ENCODE measurements at places on chromosomes 13 and 19.

GRCh38 chr19:30163663-30164062, 208.5 kb upstream of the ZNF536 start:
- no peak for DNase-seq

GRCh38 chr19:4861147-4861546, 6.3 kb downstream of the PLIN3 start:
- DNase-seq: no peak

DNA sequence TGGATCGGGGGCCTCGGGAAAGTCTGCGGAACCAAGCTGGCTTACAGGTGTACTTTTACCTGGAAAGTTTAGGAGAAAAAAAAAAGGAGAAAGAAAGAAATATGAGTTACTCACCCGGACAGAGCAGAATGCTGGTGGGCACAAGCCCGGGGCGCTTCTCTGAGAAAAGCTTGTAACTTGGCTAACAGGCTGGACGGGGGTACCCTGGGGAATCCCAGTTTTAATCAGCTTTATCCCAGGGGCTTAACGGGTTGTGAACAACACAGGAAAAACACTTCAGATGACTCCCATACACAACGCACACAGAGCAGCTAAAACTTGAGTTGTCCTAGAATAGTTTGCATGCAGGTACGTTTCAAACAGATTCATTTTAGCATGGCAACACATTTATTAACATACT, 37.3 kb downstream of the KLF2 start:
- DNase-seq: no peak

DNA sequence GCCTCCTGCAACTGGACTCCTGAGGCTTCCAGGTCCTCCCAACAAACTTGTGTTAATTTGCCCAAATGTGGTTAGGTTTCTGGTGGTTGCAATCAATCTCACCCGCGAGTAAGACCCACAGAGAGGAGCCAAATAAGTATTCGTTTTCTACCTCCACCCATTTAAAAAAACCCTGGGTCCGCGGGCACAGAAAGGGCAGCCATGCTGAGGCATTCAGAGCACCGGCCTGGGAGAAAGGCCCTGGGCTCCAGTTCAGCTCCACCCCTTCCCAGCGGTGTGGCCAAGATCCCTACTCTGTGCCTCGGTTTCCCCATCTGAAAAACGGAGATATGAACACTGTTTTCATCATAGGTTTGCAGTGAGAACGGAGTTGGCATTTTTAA, 56.9 kb downstream of the PEPD start:
- DNase-seq: no peak

DNA sequence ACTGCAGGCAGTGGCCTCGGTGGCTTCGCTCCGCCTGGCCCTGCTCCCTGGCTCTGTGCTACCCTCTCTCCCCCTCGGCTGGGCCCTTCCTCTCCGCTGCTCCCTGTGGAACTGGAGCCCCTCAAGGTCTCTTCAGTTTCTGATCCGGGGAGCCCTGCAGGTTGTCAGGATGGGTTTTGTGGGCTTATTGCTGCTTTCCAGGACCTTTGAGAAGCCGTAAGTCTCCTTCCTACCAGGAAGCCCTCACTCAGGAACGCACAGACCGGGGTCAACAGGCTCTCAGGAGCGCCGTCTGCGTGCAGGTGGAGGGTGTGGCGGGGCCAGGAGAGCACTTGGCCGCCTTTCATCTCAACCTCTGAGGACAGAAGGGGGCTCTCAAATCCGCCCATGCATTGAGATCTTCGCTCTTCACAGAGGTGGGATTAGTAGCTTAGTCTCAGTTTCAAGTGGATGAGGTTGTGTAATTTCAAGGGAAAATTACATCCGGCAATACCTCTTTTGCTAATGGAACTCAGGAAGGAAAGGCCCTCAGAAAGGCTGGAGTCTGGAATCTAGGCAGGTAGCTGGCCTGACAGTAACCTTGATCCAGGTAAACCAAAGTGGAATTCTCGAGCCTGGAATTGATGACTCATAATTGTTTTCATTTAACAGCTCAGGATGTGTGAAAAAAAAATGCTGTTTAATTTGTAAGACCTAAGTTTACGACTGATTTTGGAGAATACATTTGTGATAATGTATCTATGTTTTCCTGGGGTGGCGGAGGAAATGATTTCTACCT, 102.0 kb downstream of the ATP11A start:
- no peak for DNase-seq

GRCh38 chr13:46168783-46169182, 13.2 kb downstream of the LCP1 start:
- no peak for DNase-seq

DNA sequence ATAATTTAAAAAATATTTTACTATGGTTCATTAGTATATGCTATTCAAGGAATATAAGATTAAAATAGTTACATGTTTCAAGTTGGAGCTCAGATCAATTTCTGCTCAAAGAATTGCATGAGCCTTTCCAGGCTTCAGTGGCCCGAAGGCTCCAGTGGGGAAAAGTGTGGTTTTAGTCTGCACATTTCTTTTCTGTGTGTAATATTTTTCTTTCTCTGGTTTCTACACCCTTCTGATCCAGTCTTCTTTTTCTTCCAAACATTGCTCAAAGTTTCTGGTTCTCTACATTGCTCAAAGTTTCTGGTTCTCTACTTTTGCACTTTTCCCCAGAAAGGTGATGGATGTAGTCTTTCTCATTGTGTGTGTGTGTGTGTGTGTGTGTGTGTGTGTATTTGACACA, 64.7 kb upstream of the OXGR1 start:
- no peak for DNase-seq

DNA sequence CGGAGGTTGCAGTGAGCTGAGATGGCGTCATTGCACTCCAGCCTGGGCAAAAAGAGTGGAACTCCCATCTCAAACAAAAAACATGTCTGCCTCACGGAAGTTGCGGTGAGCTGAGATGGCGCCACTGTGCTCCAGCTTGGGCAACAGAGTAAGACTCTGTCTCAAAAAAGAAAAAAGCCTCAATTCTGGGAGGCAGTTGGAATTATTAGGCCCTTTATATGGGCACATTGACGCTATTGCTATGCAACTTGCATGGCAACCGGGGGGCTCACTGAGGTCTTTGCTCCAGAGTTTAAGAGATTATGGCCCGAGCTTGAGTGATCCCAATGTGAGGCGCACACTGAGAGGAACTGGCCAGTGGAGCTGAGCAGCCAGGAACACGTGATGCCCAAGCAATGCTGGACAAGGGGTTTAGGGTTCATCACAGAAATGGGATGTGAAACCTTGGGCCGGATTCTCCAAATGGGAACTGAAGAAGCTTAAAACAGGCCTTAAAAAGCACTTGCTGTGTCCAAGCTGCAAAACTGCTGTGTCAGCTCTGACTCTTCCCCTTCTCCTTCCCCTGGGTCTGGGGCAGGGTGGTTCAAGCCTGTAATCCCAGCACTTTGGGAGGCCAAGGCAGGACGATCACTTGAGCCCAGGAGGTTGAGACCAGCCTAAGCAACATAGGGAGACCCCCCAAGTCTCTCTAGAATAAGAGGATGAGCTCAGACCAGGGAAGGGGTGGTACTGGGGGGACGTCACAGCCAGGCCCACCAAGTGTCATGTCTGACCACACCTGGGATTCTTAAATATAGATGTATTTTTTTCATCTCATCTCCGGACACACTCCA, 2.5 kb downstream of the FTL start:
- DNase-seq: peak; percentile 27

DNA sequence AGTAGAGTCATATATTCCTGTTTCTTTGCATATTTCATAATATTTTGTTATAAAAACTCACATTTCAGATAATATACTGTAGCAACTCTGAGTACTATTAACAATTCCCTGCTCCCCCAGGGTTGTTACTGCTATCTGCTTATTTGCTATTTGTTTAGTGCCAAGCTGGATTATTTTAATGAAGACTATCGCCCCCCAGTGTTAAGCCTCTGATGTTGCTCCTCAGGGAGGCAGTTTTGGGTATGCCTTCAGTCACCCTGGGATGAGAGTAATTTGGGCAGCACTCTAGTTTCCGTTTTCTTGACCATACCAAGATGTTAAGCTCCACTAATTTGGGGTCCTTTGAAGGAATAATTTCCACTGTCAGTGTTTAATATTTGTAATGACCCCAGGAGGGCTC, 46.0 kb downstream of the MICU2 start:
- DNase-seq: no peak

DNA sequence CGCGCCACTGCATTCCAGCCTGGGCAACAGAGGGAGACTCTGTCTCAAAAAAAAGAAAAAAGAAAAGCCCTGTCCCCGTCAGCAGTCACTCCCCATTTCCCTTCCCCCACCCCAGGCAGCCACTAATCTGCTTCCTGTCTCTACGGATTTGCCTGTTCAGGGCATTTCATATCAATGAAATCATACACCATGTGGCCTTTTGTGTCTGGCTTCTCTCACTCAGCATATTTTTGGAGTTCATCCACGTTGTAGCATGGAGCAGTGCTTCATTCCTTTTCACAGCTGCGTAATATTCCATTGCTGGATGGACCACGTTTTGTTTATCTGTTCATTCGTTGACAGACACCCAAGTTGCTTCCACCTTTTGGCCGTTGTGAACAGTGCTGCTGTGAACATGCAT, 36.1 kb upstream of the KLF2 start:
- no peak for DNase-seq

DNA sequence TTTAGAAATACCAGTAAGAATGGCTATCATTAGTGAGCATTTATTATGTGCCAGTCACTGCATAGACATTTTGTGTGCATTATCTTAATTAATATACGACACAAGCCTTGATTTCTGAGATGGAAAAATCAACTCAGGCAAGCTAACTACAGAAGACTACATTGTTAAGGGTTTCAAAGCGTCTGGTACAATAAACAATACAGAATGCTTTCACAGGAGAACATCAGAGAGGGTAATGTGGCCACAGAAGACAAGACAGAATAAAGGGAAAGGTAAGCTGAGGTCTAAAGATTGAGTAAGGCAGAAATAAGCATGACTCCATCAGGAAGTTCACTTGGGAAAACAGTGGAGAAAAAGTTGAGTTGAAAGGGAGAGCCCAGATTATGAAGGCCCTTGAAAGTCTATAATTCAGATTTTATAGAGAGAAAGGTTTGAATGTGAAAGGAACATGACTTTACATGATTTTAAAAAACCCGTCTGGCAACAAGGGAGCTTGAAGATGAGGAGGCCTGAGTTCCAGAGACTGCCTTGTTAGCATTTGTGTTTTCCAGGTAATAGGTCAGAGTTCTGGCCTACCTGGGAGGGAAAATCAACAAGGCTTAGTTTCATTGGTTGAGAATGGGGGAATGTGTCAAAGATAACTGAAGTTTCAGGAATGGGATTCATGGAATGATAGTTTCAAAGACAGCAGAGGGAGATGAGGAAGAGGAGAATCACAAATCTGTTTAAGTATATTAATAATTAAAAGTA, 1.8 kb upstream of the MBNL2 start:
- DNase-seq: no peak

GRCh38 chr19:8552810-8553209, 24.4 kb downstream of the MYO1F start:
- no peak for DNase-seq

DNA sequence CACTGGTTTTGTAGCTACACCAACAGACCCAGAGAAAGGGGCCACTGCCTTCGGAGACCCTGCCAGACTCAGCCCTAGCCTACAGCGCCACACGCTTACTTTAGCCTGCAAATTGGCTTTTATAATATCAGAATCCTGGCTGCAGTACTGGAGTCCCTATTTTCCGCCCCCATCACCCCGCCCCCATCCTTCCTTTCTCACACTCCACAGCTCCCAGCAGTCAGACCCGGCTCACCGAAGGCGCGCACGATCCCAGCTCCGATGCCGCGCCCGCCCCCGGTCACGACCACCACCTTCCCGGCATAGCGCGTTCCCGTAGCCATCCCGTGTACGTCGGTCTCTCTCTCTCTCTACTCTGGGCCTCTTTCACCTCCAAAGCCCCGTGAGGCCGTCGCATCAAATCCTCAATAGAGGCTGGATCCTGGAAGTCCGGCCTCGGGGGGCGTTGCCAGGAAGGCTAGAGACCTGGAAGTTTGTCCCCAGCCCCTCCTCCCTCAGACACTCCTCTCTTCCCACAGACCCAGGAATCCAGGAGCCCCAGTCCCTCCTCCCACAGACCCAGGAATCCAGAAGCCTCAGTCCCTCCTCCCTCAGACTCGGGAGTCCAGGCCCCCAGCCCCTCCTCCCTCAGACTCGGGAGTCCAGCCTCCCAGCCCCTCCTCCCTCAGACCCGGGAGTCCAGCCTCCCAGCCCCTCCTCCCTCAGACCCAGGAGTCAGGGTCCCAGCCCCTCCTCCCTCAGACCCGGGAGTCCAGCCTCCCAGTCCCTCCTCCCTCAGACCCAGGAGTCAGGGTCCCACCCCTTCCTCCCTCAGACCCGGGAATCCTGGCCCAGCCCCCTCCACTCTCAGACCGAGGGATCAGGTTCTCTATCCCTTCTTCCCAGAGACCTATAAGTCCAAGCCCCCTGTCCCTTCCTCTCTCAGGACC, at the start of gene HSD17B14:
HSD17B14 (minus strand) TSS at position 403 of the 929 bp plus-strand sequence; CDS start at position 323, 80 bp downstream.
- no peak for DNase-seq

- no peak for DNase-seq
Measured at GRCh38 chr19:38310279-38310670, 5.5 kb downstream of the YIF1B start.

DNA sequence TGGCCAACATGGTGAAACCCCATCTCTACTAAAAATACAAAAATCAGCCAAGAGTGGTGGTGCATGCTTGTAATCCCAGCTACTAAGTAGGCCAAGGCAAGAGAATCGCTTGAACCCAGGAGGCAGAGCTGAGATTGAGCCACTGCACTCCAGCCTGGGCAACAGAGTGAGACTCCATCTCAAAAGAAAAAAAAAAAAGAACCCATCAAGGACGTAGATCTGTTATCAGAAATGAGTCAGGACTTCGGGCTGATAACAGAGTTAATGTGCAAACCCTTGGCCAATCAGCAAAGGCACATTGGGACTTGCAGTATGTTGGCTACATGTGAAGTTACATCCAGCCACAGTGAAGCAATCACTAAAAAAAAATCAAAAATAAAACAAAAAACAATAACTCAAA, 4.8 kb upstream of the LGALS7B start:
- DNase-seq: no peak

DNA sequence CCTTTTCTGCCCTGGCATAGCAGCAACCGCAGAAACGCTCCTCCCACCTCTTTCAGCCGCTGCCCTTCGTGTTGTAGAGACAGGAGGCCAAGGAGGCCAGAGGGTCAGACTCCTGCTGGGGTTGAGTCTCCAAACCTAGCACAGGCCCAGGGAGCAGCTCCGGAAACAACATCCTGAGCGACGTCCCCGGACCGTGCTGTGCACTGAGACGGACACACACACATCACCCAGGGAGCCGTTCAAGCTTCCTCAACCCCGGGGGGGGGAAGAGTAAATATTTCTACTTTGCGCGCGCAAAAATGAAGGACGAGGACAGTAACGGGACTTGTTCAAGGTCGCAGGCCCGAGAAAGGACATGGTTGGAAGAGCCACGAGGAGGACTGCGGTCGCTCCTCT, 657 bp downstream of the ZNF550 start:
- no peak for DNase-seq

- DNase-seq: no peak
Measured at GRCh38 chr19:31253526-31254179, 95.6 kb downstream of the TSHZ3 start.

Measured in nucleus accumbens (tissue), 56 donors.